ENCODE measurements at places on chromosomes 12 and 14.
A peak's percentile ranks its signal among the peaks of the same experiment; 100 is the strongest.

GRCh38 chr12:53603804-53604203 is 22.4 kb downstream of the ATF7 start:
- DNase-seq: no peak

- no peak for DNase-seq
Observed at GRCh38 chr12:67299526-67299925, 30.4 kb downstream of the CAND1 start.

DNA sequence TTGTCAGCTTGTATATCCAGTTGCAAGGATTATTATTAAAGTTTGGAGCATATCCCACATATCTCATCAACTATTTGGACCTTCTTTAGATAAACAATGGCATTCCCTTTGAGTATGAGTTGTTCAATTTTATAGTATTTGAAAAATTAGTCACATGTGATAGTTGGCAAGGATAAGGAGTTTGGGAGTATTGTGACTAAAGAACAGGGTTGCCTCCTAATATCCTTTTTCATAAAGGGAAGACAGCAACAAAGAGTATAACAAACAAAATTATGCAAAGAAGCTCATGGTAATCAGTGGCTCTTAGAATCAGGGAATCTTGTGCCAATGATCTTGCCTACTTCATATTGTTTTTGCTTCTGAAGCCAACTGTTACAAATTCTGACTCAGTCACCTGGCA is 31.2 kb upstream of the KCNH5 start:
- no peak for DNase-seq

- DNase-seq: no peak
Observed at GRCh38 chr14:58736606-58737005, 98.8 kb downstream of the DACT1 start.

DNA sequence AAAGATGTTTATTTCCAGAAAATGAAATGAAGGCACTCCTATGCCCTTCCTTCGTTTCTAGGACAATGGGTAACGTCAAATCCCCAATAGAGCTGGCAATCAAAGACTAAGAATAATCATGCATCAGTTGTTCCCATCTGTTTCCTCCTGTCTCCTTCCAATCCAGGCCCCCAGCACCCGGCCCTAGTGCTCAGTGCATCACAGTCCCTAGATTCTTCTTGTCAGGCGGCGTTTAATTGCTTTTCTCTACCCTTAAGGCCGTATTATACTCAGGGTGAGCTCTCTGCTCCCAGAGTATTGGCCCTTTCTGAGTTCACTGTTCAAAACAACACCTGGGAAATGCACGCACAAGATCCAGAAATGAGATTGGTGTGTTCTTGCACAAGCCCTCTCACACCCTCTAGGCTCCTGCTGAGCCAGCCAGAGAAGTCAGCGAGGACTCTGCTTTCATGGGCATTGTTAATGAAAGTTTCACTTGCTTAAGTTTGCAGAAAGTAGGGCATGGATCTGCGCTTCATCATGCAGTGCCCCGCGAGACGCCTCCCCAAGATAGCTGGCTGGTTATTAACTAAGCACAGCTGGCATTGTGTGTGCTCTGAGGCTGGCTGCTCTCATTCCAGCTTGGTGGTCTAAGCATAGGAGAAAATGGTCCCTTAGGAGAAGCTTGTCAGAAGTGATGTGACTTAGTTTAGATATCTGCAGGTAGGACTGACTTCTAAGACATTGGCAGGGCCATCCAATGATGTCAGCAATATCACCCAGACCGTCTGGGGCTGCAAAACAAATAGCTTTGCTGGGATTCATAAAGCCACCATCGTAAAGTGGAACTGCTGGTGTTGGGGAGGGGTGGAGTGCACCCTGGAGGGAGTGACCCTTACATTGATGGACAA is 28.7 kb downstream of the CRACR2A start:
- DNase-seq: no peak

DNA sequence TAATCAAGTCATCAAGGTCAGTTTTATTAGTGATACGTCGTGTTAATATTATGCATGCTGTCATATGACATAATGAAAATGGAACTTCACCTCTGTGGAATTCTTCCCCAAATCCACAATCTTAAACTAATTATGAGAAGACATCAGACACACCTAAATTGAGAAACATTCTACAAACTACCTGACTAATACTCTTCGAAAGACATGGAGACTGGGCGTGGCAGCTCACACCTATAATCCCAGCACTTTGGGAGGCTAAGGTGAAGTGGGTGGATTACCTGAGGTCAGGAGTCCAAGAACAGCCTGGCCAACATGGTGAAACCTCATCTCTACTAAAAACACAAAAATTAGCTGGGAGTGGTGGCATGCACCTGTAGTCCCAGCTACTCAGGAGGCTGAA is 33.3 kb upstream of the KRAS start:
- DNase-seq: no peak

GRCh38 chr14:24690492-24690891 is 56.5 kb upstream of the GZMB start:
- DNase-seq: no peak

- peak; percentile 66 for DNase-seq
Observed at GRCh38 chr14:34220921-34221320, 241.1 kb downstream of the SPTSSA start.

- DNase-seq: no peak
Observed at GRCh38 chr12:15186597-15186996, 34.6 kb downstream of the RERG start.

- no peak for DNase-seq
Observed at GRCh38 chr12:46379352-46379751, 6.8 kb upstream of the SLC38A2 start.

DNA sequence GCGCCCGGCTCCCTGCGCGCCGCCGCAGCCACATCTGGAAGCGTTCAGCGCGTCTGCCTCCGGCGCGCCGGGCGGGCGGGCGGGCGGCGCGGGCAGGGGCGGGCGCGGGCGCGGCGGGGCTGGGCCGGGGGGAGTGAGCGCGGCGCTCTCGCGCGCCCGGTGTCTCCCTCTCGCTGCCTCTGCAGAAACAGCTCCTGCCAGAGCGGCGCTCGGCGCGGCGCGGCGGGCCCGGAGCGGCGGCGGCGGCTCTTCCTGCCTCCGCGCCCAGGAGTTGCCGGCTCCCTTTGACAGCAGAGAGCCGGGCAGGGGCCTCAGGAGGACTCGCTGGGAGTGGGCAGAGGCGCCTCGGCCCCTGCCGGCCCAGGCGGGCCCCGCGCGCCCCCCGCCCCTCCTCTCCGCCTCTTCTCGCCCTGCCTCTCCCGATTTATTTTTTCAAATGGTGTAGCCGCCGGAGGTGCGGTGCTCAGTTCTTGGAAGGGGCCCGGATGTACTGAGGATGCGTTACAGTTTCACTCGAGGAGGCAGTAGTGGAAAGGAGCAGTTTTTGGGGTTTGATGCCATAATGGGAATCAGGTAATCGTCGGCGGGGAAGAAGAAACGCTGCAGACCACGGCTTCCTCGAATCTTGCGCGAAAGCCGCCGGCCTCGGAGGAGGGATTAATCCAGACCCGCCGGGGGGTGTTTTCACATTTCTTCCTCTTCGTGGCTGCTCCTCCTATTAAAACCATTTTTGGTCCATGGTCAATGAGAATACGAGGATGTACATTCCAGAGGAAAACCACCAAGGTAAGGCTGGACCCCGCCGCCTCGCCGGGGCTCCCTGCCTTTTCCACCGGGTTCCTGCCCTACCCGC is at the start of gene CACNA1C:
CACNA1C (plus strand) TSS at position 162 of the 853 bp plus-strand sequence; CDS start at position 738, 576 bp downstream.
- DNase-seq: peak; percentile 67

DNA sequence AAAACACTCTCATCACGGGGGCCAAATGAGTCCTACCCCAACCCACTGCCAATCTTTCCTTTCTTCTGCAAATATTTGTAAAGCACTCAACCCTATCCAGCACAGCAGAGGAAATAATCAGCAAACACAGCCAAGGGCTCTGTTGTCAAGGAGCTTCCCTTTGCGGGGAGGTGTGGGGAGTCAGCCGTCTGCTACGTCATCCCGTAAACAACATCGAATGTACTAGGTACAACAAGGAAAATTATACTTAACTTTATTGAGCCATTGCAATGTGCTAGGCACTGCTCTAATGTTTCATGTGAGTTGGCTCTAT is 22.8 kb downstream of the TMEM63C start:
- no peak for DNase-seq

GRCh38 chr12:131128556-131128955 is 174.8 kb downstream of the ADGRD1 start:
- DNase-seq: no peak

DNA sequence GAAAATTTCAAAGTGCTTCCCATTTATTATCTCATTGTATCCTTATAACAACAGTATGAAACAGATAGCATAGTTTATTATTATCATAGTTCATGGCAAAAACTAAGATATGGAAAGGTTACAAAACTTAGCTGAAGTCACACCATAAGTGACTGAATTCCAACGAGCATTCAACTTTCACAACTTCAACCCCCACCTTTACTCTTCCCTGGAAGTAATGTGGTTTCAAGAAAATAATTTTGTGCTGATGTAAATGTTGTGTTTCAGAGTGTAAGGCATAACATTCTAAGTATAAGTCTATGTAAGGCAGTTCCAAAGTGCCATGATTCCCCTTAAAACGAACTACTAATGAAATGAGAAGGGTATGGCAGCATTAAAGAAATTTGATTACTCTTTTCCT is 454.5 kb downstream of the BCAT1 start:
- DNase-seq: no peak

All from GM20000 (cell line).